Fibroblast of skin of abdomen (primary cell): ENCODE measurements at places on chromosomes 5 and 9.

DNA sequence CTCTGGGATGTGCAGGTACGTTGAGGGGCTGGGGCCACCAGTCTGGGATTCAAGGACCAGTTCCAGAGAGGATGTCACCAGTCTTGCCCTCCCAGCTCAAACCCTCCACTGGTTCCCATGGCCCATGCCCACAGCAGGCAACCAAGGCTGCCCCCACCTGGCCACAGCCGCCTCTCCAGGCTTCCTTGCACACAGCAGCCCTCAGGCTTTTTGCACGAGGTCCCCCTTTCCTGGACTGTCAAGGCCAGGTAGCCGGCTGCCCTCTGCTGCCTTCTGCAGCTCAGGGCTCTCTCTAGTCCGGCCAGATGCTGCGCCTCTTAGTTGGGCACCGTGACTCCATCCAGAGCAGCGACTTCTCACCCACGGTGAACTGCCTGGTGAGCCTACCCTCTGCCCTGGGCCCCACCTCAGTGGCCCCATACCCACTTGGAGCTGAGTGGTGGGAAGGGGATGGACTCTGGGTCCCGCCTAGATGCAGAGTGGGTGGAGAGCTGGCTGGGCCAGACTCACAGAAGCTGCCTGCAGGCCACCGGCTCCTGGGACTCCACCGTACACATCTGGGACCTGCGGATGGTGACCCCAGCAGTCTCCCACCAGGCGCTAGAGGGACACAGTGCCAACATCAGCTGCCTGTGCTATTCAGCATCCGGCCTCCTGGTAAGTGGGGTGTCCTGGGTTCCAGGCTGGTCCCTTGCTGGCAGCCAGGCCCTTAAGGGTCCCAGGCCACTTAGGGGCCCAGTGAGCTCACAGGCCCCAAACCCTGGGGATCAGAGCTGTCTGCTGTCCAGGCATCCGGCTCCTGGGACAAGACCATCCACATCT is 2.9 kb downstream of the WDR38 start:
- no peak for DNase-seq

DNA sequence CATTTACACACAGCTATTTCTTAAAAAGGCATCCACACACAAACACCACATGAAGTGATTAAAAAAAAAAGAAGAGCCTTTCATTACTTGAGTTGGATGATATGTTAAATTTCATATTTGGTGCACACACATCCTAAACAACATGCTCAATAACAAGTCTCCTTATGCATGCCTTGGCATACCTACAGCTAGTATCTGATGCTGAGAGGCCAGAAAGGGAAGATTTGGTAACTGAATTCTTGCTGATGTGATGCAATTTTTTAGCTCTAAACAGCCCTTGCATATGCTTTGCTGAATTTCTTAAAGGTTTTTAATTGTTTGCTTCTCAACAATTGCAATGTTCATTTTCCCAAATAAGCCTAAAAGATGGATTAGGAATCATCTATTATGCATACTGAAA is 338.8 kb downstream of the ARL15 start:
- DNase-seq = no peak

DNA sequence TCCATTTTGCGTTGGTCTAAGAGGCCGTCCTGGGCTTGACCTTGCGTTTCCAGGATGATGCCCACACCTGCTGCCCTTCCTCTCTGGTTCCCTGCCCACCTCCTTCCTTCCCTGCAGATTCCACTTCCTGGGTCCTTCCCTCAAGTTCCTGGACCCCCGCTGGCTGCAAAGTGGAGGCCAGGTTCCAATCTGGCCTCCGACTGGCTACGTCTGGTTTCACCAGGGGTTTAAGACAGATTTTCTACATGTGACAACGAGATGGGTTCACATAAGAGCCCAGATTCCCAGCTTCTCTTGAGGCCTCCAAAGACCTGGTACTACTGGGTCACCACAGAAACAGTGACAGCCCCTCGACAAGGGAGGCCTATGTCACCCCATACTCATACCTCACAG is 2.1 kb downstream of the MGAT4B start:
- DNase-seq = no peak

DNA sequence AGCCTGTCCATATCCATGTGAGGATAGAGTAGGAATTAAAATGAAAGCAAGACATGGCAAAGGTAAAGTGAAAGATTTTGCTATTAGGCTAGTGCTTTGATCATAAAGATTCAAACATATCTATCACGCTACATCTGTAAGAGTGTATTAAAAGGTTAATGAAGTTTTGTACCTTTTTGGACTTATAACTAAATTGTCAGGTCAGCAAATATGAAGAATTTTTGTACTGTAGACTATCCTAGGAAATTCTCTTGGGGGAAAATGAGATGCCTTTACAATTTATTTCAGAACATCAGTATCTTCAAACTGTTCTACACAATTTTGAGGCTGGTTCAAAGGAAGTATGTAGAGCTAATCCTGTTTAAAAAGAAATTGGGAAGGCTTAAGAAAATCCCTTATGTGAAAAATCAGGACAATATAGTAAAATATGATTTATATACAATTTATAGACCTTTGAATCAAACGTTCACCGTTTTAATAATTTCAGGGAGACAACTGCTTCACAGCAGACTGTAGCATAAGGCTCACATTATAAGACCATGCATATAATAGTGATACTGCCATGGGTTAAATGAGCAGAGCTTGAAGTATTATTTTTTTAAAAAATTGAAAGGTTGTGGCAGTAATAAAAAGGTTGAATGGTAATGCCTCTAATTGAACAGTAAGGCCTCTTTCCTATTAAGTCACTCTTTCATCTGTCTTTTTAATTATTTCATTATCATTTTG is 639.5 kb upstream of the ARRDC3 start:
- no peak for DNase-seq

- DNase-seq = no peak
Measured at GRCh38 chr5:1730487-1730847, 69.2 kb downstream of the MRPL36 start.

DNA sequence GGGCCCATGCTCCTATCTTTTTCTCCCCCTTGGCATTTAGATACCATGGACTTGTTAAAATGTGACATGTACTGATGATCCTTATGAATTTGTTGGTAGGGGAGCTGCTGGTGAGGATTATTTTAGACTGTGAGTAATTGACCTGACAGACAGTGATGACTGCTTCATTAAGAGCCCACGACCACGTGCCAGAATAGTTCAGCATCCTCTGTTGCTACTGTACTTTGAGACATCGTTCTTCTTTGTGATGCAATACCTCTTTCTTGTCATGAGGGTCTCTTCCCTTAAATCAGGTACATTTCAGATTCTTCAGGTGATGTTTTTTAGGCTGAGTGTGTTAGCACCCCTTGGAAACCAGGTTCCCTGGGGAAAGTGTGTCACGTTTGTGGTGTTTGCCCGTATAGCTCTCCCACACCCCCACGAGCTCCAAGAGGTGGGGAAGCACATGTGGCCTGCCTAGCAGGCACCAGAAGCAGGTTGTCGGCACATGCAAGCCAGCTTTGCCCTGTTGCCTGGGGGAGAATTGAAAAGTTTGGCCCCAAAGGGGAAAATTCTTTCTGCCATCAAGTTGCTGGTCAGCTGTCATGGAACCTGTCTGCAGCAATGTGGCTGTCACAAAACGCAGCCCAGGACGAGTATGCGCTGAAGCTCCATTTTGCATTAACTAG is 25.1 kb downstream of the QRFP start:
- DNase-seq = no peak

DNA sequence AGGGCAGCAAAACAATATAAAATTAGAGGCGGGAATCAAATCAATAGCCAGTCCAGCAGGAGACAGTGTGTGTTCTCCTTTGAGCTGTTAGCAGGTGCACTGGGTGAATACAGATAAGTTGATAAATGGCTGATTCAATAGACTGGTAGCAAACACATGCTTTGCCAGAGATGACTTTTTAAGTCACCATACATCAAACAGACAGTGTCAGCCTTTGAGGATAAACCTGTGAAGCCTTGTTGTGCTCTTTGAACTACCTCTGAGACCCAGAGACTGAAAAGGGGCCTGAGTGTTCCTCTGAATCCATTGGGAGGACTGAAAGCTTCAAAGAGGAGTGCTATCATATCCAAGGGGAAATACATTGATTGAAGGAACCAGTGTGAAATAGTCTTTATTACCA is 301.9 kb downstream of the RASEF start:
- DNase-seq = no peak

DNA sequence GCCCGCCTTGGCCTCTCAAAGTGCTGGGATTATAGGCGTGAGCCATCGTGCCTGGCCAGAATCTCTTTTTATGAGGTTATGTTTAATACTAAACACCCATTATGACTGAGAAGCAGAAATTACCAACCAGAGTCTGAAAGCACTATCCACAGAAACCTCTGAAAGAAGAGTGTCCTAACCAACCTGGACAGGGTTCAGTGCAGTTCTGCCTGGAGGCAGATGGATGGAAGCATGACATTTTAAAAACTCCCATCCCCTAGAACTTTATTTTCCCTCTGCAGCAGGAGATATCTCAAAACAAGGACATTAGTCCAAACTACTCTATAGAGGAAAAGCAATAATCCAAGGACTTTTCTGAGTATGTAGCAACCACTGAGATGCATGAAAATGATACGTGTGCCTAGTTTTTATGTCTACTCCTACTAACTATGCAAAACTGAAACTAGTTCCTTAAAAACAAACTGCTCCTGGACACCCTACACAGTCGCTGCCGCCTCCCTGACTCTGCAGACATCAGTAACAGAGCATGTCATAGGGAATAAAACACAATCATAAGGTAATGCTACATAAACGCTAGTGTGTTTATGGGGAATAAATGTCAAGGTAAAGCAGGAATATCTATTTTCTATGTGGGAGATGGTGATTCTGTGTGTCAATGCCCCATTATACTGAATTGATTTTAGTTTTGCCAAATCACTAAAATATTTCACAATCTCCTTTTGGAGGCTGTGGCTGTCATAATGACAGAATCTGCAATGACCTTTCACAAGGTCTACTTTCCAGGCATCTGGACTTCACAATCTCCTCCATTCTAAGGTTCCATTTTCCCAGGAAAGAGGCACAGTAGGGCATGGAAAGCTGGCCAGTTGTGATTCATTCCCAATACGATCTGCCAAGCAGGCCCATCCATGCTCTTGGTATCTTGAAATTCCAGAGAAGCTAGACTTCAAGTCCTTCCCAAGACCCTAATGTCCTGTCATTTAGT is 122.8 kb downstream of the SIL1 start:
- DNase-seq = no peak

DNA sequence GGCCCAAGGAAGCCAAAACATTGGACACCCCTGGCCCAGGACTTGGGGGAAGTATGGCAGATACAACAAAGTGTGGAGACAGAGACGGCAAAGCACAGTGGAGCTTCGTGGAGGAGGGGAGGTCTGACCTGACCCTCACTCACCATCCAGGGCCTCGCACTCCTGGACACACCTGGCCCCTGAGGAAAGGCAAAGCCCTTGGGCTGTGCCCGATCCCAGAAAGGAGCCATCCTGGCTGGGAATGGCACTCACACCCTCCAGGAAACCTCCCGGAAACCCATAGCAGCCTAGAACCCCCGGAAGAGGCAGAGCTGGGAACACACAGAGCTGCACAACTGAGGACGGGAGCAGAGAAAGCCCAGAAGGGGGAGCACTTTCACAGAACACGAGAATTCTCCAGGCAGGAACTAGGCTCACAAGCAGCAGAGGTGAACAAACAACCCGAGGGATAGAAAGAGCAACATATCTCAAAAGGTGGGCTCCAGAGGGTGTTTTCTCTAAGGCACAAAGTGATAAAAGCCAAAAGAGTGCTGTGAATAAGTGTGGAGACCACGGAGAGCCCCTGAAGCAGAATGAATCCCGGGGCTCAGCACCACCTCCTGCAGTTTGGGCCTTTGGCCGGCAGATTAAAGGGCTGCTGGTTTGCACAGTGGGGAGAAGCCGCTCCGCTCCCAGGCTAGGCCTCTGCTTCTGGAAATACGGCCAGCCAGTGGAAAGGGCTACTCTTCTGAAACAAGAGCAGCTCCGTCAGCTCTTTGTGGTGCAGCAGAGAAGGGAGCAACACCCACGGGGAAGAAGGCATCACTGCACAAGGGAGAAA is 108.2 kb downstream of the UBE2R2 start:
- peak; percentile 47 for DNase-seq

- DNase-seq = peak; percentile 48
Measured at GRCh38 chr9:21674894-21675293, 127.5 kb upstream of the MTAP start.

GRCh38 chr5:93582677-93583438 is at the start of gene NR2F1:
Gene NR2F1, plus strand, starts transcription at chr5:93583222. Its CDS starts 1,802 bp downstream, at chr5:93585024.
- peak; percentile 87 for DNase-seq

DNA sequence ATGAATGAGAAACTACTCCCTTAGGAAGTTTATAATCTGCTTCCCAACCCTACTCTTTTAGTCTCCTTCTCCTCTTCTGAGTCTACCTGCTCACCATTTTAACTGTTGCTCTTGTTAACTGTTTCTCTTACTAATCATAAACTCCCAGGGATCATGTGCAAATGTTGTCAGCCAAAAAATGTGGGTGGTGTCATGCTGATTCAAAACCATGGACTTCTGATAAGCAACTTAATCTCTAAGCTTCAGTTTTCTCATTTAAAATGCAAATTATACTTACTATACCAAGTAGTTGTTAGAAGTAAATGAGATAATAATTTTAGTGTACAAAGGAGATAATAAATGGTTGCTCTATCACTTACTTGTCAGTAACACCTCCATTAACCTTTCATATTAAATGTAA is 45.9 kb upstream of the TLX3 start:
- no peak for DNase-seq

GRCh38 chr5:132046880-132047299 is 13.6 kb upstream of the IL3 start:
- no peak for DNase-seq

DNA sequence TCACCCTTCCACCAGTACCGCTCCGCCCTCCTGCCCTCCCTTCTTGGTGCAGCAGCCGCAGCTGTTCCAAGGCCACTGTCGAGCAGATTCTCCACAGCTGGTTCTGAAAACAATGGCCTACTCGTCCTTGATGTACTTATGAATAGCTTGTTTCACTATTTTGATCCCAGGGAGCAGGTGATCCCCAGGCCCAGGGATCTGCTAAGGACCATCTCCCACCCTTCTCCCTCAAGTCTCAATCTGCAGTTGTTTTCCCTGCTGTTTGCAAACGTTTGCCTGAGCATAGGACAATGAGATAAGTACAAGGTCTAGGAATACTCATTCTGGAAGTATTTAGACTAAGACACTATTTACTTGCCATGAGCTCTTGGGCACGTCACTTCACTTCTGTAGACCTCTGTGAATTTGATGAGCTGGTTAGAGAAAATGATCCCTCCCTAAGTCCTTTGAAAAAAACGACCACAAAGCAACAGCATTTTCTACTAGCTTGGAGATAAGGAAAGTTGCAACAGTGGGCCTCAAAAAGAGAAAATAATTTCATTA is 1.8 kb downstream of the LURAP1L start:
- DNase-seq = peak; percentile 15

DNA sequence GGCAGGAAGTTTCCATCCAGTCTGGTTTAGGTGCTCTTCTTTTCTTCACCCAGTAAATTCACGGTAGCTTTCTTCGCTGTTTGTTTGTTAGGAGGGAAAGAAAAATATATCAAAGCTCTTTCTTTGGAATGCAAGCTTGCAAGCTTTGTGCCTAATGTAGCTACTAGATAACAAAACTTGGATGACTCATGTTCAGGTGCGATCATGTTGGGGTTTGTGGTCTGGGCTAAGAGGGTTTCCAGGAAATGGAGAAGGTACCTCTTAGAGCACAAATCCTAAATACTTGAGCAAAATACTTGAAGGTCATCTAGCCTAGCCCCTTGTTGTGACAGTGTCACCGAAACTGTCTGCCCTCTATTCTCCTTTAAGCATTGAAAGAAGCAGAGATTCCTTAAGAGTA is 17.7 kb downstream of the SRP19 start:
- no peak for DNase-seq

GRCh38 chr9:136669791-136670464 is 7.2 kb downstream of the EGFL7 start:
- no peak for DNase-seq

- no peak for DNase-seq
Measured at GRCh38 chr5:1757511-1757910, 42.1 kb downstream of the MRPL36 start.

- DNase-seq = no peak
Measured at GRCh38 chr5:146313027-146313426, 25.6 kb upstream of the POU4F3 start.
